ENCODE measurements at places on chromosomes 13 and 19.

- DNase-seq = no peak
Observed at GRCh38 chr13:35531526-35531925, 55.0 kb upstream of the MAB21L1 start.

- DNase-seq = peak; percentile 42
Observed at GRCh38 chr13:97223037-97223710, 1.0 kb downstream of the MBNL2 start.

DNA sequence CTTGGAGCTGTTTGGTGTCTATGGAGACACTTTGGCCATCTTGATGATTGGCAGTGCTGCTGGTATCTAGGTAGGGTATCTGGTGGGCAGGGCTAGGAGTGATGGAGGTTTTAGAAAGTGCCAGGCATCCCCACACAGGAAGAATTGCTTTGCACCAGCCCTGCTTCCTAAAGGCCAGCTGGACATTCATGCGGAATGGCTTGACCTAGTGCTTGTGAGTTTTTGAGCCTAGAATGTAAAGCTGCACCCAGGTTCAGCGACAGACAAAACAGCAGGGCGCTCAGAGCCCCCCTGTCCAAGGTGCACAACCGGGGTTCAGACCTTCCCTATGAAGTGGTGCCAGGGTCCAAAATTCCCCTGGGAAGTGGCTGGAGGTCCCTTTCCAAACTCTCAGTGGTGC, 93.1 kb downstream of the ING1 start:
- no peak for DNase-seq

- DNase-seq = no peak
Observed at GRCh38 chr13:96946709-96947311, 47.5 kb downstream of the OXGR1 start.

Data from pons (tissue), 1 donor.